ENCODE measurements at places on chromosomes 4 and X.

DNA sequence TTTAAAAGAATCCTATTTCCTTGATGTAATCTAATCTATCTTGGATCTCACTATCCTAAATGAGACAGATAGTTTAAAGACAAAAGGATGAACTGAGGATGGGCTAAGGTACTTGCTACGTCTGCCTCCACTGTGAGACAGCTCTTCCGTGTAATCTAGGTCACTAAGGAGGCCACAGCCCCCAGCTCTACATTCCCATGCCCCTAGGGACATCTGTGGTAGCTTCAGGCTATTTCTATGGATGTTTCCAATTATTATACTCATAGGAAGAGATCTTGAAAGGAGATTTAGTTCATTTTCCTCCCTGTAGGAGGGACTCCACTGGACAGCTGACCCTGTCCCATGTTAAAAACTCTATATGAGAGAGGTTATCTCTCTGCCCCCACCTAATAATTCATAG lies 140.8 kb upstream of the TRPC5 start:
- H3K27me3 ChIP-seq, result no peaks in the 10 kb centered on the region
- no peak overlapping the region for H3K27ac ChIP-seq
- DNase-seq, result no peak
- H3K36me3 ChIP-seq, result no peaks in the 10 kb centered on the region

GRCh38 chr4:128757712-128758111 lies 51.8 kb upstream of the JADE1 start:
- H3K27me3 ChIP-seq, result no peaks in the 10 kb centered on the region
- H3K4me1 ChIP-seq, result no peaks in the 10 kb centered on the region
- H3K27ac ChIP-seq, result no peak overlapping the region
- H3K36me3 ChIP-seq, result no peaks in the 10 kb centered on the region
- no peak for DNase-seq
- H3K4me3 ChIP-seq, result no peak overlapping the region

- no peaks in the 10 kb centered on the region for H3K36me3 ChIP-seq
- H3K4me3 ChIP-seq, result no peak overlapping the region
- H3K4me1 ChIP-seq, result no peaks in the 10 kb centered on the region
- no peak overlapping the region for H3K27ac ChIP-seq
- DNase-seq, result no peak
These were observed 89.3 kb downstream of the MGST2 start for GRCh38 chr4:139754938-139755337.

DNA sequence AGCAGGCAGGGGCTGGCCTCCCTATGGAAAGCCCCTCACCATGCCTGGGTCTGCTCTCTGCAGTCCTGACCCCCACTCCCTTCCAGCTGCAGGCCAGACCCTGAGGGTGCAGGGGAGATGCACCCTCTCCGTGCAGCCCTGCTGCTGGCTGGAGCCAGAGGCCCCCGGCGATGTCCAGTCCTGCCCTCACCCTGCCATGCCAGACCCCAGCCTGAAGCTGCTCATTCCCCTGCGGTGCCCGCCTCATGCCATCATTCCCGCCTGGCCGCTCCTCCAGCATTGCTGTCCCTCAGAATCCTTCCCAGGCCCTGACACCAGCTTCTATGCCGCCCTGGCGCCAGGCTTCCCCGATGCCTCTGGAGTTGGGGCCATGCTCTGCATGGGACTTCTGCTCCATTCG lies 72.4 kb downstream of the SORCS2 start:
- no peaks in the 10 kb centered on the region for H3K36me3 ChIP-seq
- DNase-seq, result no peak
- no peaks in the 10 kb centered on the region for H3K4me1 ChIP-seq

- H3K4me1 ChIP-seq, result peaks cover 55% of the 10 kb centered on the region
- DNase-seq, result no peak
- H3K27ac ChIP-seq, result no peak overlapping the region
- no peaks in the 10 kb centered on the region for H3K27me3 ChIP-seq
- no peaks in the 10 kb centered on the region for H3K36me3 ChIP-seq
These were observed 173.2 kb downstream of the MGST2 start for GRCh38 chr4:139838811-139839210.

Data from liver (tissue), 10 donors.